ENCODE measurements at places on chromosomes 12 and 14.

DNA sequence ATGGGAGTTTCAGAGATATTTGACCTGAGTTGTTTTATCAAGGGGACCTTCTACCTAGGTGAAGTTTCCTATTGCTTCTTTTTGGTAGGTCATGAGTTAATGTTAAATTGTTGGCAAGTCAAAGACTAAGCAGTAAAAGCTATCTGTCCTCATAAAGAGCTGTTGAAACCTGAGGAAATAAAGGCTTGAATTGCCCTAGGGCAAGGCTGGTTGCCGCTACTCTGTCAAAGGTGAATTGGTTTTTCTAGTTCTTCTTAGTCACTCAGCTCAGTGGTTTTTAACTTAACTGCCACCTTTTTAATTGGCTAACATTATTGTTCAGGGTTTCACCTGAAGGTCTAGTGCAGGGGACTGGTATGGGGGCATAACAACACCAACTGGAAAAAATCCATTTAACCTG is 441.6 kb upstream of the FBXO33 start:
- DNase-seq, result no peak

DNA sequence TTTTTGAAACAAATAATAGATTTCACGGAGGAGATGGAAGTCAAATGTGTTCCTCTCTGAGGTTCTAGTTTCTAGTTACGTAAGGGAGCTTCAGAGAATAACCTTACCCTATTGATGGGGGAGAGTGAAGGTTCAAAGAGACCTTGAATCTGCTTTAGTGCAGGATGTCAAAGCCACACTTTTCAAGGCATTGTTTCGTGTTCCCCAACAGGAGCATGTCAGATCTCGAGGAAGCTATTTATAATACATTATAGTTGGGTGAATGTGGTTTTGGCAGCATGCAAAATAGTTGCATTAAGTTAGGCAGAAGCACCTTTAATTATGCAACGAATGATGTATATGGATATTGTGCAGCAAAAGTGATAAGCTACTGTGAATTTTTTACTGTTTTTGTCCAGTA is 614.9 kb downstream of the SLC16A7 start:
- no peak for DNase-seq

- no peak for DNase-seq
Measured at GRCh38 chr12:49776858-49777257, 35.5 kb downstream of the TMBIM6 start.

GRCh38 chr12:120698665-120699064 is 11.6 kb upstream of the UNC119B start:
- no peak for DNase-seq

- no peak for DNase-seq
Measured at GRCh38 chr12:107951024-107951423, 176.5 kb downstream of the ASCL4 start.

DNA sequence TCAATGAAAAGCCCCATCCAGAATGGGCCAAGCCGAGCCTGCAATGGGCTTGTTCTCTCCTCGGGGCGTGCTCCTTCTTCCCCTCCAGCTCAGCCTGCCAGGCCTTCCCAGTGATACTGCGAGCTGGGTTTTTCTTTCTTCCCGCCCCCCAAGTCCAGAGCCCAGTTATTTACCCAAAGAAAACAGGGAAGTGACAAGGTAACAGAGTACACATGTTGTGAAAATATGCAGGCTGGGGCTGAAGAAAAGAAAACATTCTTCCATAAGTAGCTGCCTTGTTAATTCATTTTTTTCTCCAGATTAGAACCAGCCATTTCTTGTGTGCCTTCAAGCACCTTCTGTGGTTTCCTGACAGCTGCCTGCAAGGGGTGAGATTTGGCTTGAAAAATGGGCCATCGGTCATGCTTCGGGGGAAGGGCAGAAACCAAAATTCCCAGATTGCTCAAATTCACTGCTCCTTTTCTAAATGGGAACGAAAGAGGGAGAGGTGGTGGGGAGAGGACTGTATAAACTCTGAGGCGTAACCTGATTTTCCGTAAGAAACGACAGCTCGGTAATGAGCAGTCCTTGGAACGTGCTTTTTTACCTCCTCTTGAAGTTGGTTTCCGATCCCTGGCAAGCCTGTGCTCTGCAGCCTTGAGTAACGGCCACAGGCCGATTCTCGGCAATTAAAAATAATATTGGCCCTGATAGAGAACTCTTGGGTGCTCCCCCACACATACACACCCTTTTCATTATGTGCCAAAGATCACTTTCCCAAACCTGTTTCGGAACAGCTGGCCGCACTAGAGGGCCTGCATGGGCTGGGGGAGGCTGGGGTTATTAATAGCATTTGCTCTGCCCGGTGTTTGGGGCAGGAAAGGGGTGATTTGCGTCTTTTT is 229.4 kb downstream of the ZFP36L1 start:
- DNase-seq, result no peak

DNA sequence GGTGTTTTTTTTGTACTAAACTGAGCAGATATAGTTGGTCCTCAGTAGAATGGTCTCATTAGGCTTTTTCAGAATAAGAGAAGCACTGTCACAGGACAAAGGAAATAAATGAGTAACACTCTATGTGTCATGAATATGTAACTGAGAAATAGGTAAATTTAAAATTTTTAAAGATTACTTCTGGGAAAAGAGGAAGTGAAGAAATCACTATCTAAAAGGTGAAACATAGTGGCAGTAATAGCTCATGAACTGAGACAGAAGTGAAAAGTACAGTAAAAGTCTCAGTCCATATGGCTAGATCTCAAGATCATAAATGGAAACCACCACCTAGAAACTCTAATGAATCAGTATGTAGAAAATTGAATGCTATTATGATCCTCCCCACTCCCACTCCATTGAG is 89.3 kb upstream of the TTC7B start:
- DNase-seq, result no peak
